Diencephalon (tissue), 1 donor: ENCODE measurements at places on chromosomes 1 and 21. TPM values are rescaled to one million over a fixed set of nuclear protein-coding genes. Genes with fewer than 3 reads are reported as not detected.

The F5 gene
- 0.92 TPM for total RNA-seq

The MMEL1 gene
- total RNA-seq: 4.6 TPM

The GALNT2 gene
- 47.3 TPM for total RNA-seq

The FCMR gene
- 0.46 TPM for total RNA-seq

The TCEANC2 gene
- total RNA-seq: 8.3 TPM

The TMEM79 gene
- total RNA-seq: 2.1 TPM

The TFB2M gene
- 17.3 TPM for total RNA-seq

The PYCR2 gene
- total RNA-seq: 24.0 TPM

The SLC44A5 gene
- total RNA-seq: 47.5 TPM

The RGS1 gene
- total RNA-seq: 26.1 TPM

The OPRD1 gene
- 2.8 TPM for total RNA-seq

The C1orf185 gene
- not detected for total RNA-seq

The RNU1-1 gene
- under 0.01 TPM for total RNA-seq

The DIP2A gene
- 40.1 TPM for total RNA-seq

The GPR37L1 gene
- total RNA-seq: 6.5 TPM

The S100A7 gene
- not detected for total RNA-seq

The THEM5 gene
- not detected for total RNA-seq

The ANKRD34A gene
- total RNA-seq: 2.5 TPM

The DMRTA2 gene
- 0.92 TPM for total RNA-seq

The SPRR3 gene
- total RNA-seq: not detected

The MTMR11 gene
- 6.2 TPM for total RNA-seq

The BTBD19 gene
- 1.8 TPM for total RNA-seq

The USP1 gene
- 45.7 TPM for total RNA-seq

The CFHR1 gene
- 2.5 TPM for total RNA-seq

The CREB3L4 gene
- 6.9 TPM for total RNA-seq

The ZNF687 gene
- 9.7 TPM for total RNA-seq

The NID1 gene
- total RNA-seq: 18.0 TPM

The TAS1R1 gene
- total RNA-seq: not detected

The LRRC38 gene
- 0.46 TPM for total RNA-seq

The KLHDC7A gene
- 0.23 TPM for total RNA-seq

The NBPF20 gene
- 9.2 TPM for total RNA-seq

The FOXO6 gene
- 4.8 TPM for total RNA-seq

The FCRLB gene
- total RNA-seq: 1.4 TPM

The RIPPLY3 gene
- 0.23 TPM for total RNA-seq

The CCT8 gene
- 179 TPM for total RNA-seq

The KCNE2 gene
- 0.23 TPM for total RNA-seq

The AMPD1 gene
- not detected for total RNA-seq

The FCER1G gene
- 5.3 TPM for total RNA-seq

The HES5 gene
- total RNA-seq: 156 TPM

The ITLN1 gene
- total RNA-seq: not detected

The C1orf87 gene
- 0.46 TPM for total RNA-seq

The CRYAA gene
- total RNA-seq: not detected

The AGO4 gene
- 51.4 TPM for total RNA-seq

The CHIA gene
- not detected for total RNA-seq

The ANGPTL3 gene
- not detected for total RNA-seq

The ARHGEF19 gene
- total RNA-seq: 1.6 TPM

The VAV3 gene
- 11.5 TPM for total RNA-seq
